ENCODE measurements at places on chromosomes 6 and 20.
A peak's percentile ranks its signal among the peaks of the same experiment; 100 is the strongest.

DNA sequence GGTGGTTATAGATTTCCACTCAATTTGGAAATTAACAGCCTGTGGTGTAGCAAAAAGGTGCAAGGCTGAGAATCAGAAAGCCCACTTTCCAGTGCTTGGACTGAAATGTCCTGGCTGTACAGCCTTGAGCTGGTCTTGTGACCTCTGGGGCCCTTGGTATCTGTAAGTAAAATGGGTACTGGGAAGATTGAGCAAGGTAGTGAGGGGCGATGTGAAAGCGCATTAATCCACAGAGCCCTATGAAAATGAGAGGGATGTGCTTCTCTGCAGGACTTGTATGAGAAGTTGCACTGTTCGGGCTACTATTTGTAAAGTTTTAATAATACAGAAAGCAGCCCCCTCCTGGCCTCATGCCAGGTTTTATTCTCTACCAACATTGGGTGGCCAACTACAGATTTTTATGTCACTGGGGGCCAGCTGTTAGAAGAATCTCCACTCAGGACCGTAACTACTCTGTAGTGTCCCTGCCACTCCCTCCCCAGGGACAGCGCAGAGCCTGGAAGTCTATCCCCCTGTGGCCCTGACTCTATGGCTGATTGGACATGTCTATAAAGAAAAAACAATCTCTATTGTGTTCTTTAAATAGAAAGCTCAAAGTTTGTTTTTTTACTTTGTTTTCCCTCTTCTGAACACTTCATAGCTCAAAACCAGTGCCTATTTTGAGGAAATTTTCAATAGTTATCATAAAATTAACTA, 254.7 kb upstream of the TAB2 start:
- H3K27ac ChIP-seq = no peak overlapping the region
- H3K4me3 ChIP-seq = no peak overlapping the region
- no peaks in the 10 kb centered on the region for H3K27me3 ChIP-seq
- H3K36me3 ChIP-seq = no peaks in the 10 kb centered on the region
- peaks cover 50% of the 10 kb centered on the region for H3K4me1 ChIP-seq

- no peaks in the 10 kb centered on the region for H3K36me3 ChIP-seq
- H3K27me3 ChIP-seq = no peaks in the 10 kb centered on the region
- H3K4me3 ChIP-seq = peak overlapping the region; percentile 44
- H3K4me1 ChIP-seq = peaks cover 8% of the 10 kb centered on the region
- H3K27ac ChIP-seq = peak overlapping the region; percentile 33
These were observed 714 bp downstream of the AIF1 start for GRCh38 chr6:31615748-31616147.

- H3K27ac ChIP-seq = no peak overlapping the region
- no peak overlapping the region for H3K4me3 ChIP-seq
- no peaks in the 10 kb centered on the region for H3K36me3 ChIP-seq
- no peaks in the 10 kb centered on the region for H3K4me1 ChIP-seq
- H3K27me3 ChIP-seq = peaks cover 91% of the 10 kb centered on the region
These were observed 8.1 kb upstream of the ARFGAP1 start for GRCh38 chr20:63264519-63264918.

GRCh38 chr6:156729248-156729647, 47.9 kb upstream of the ARID1B start:
- no peaks in the 10 kb centered on the region for H3K27me3 ChIP-seq
- H3K36me3 ChIP-seq = no peaks in the 10 kb centered on the region
- no peaks in the 10 kb centered on the region for H3K4me1 ChIP-seq
- no peak for DNase-seq

DNA sequence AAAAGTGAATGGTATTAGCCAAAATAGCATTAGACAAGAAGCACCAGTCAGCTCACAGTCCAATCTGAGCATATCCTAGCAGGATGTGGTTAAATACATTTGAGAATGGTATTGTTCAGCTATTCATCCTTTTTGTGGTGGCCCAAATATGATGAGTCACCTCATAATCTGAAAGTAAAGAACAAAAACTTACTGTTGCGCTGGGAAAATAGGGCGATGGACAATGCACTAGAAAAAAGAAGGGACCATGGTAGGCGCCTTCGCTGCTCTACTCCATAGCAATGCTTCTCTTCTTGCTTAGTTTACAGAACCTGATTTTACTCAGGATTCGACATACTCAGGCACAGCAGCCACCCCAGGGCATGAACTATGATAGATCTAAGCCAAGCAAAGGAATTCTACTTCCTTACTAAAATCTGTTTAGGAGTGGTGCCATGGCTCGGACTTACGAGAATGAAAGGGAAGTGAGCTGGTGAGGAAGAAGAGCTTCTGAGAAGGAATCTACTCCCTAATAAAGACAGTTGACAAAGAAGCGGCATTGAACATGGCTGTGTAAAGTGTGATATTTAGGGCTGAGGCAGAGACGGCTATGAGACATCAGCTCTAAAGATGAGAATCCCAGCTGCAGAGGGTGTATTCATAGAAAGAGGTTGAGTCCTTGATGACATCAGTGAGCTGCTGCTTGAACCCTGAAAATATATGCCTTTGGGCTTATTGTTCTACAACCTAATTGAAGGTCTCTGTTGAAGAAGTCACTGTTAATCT, 16.6 kb upstream of the FBXO9 start:
- no peak overlapping the region for H3K27ac ChIP-seq
- peaks cover 51% of the 10 kb centered on the region for H3K4me1 ChIP-seq
- H3K4me3 ChIP-seq = no peak overlapping the region
- H3K36me3 ChIP-seq = peaks cover 8% of the 10 kb centered on the region
- DNase-seq = no peak
- no peaks in the 10 kb centered on the region for H3K27me3 ChIP-seq

GRCh38 chr20:56259948-56260347, 11.4 kb downstream of the MC3R start:
- peaks cover 70% of the 10 kb centered on the region for H3K27me3 ChIP-seq

DNA sequence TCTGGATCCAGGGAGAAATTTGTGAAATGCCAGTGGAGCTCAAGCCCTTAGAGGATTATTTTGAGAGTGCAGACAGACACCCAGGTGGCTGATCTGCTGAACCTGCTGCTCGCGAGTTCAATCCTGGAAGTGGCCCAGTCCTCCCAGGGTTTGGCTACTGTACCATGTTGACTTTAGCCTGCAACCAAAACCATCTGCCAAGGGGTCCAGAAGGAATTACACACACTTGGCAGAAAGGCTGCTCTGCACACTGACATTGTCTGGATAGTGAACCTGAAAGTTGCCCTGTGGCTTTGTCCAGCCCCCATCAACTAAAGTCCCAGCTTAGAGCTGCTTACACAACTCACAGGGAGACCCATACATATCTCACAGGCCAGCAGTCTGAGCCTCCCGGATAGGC, 21.6 kb upstream of the PI3 start:
- H3K4me3 ChIP-seq = no peak overlapping the region
- no peak for DNase-seq
- H3K27me3 ChIP-seq = peaks cover 48% of the 10 kb centered on the region
- no peaks in the 10 kb centered on the region for H3K4me1 ChIP-seq
- H3K27ac ChIP-seq = no peak overlapping the region
- no peaks in the 10 kb centered on the region for H3K36me3 ChIP-seq

GRCh38 chr6:106540907-106541306, 88.4 kb downstream of the RTN4IP1 start:
- H3K27me3 ChIP-seq = no peaks in the 10 kb centered on the region
- H3K4me3 ChIP-seq = no peak overlapping the region
- peaks cover under 1% of the 10 kb centered on the region for H3K4me1 ChIP-seq
- H3K36me3 ChIP-seq = no peaks in the 10 kb centered on the region

DNA sequence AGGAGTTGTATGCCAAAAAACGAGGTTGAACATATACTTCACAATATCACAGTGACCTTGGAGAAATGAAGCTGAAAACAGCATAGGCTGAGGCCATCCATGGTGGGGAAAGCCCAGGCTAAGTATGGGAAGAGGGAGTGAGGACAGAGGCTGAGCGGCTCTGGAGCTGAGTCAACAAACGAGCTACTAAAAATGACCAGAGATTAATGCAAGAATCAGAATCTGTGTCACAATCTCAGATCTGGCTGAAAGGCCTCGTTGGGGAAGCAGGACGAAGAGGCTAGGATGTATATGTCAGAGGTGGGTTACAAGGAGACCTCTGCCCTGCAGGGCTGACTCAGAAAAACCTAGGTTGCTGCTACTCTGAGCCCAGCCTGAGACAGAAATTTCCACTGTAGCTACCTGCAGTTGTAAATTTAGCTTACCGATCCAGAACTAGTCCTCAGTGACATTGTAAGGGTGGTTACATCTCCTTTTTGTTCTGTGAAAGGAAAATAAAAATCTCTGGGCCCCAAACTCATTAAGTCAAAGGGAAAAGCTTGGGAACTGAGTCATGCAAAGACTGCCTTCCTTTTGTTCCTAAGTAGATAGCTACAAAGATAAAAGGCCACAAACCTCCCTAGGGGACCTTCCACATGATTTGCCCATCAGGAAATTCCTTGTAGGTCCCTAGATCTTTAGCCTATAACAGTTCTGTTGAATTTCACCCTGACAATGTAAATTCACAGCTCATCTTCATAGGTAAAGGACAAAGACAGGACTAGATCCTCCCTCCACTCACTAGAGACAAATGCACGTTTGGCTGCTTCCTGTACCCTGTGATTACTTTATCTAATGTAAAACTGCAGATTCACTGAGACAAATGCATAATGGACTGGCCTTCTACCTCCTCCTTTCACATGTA, 8.5 kb upstream of the TUBB2A start:
- no peak overlapping the region for H3K4me3 ChIP-seq
- no peak for DNase-seq
- no peaks in the 10 kb centered on the region for H3K36me3 ChIP-seq
- H3K4me1 ChIP-seq = peaks cover 25% of the 10 kb centered on the region

DNA sequence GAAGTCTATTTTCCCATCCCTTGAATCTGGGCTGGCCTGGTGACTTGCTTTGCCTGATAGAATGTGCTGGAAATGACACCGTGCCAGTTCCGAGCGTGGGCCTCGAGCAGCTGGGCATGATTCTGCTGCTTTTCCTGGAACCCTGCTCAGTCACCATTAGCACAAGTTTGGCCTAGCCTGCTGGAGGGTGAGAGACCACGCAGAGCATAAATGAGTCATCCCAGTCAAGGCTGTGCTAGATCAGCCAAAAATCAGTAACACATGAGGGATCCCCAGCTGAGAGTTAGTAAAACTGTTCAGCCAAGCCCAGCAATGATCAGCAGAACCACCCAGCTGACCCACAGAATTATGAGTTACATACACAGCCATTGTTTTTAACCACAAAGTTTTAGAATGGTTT, 74.8 kb upstream of the TOP1 start:
- H3K4me1 ChIP-seq = no peaks in the 10 kb centered on the region
- no peak for DNase-seq
- H3K27me3 ChIP-seq = peaks cover 58% of the 10 kb centered on the region
- no peak overlapping the region for H3K4me3 ChIP-seq
- H3K27ac ChIP-seq = no peak overlapping the region
- no peaks in the 10 kb centered on the region for H3K36me3 ChIP-seq

GRCh38 chr6:1893470-1894130, 283.9 kb downstream of the FOXC1 start:
- no peak for DNase-seq
- peaks cover 5% of the 10 kb centered on the region for H3K4me1 ChIP-seq
- no peaks in the 10 kb centered on the region for H3K36me3 ChIP-seq
- no peak overlapping the region for H3K27ac ChIP-seq
- H3K4me3 ChIP-seq = no peak overlapping the region

GRCh38 chr6:166640342-166641043, 13.4 kb upstream of the RPS6KA2 start:
- H3K36me3 ChIP-seq = no peaks in the 10 kb centered on the region
- H3K27ac ChIP-seq = peak overlapping the region; percentile 68

DNA sequence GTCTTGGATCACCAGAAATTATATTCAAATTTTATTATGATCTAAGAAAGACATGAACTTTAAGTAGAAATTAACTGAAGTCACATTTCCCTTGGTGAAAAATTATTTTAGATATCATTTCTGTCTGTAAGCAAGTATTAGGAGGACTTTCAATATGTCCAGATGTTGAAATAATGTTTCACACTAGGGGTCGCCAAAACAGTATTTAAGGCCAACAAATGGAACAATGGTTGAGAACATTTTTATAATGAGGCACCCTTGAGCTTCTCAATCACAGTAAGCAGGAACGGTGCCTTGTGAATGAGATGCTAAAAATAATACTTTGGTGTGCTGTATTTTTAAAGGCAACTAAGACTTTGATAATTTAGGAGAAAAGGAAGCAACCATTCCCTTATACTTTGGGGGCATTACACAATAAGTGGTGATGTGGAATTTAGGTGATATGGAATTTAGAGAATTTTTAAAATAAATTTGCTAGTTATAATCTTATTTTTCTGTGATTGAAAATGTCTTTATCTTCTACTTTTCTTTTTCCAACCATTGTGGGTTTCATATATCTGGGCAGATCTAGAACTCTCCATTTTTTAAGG, 9.6 kb upstream of the SF3B5 start:
- no peak overlapping the region for H3K27ac ChIP-seq
- DNase-seq = no peak
- no peak overlapping the region for H3K4me3 ChIP-seq
- H3K27me3 ChIP-seq = no peaks in the 10 kb centered on the region

DNA sequence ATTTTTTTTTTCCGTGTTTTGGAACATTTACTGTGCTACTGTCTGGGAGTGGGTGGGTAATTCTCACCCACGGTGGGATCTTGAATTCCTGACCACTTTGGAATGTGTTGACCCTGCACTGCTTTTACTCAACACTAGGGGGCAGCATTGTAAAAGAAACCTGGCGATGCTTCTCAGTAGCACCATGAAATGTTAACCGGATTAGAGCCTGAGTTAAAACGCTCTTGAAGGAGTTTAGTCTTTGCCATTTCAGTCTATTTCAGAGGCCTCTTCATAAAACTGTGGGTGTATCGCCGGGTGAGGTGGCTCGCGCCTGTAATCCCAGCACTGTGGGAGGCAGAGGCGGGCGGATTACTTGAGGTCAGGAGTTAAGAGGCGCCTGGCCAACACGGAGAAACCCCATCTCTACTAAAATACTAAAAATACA, 114.4 kb upstream of the PRND start:
- H3K27me3 ChIP-seq = peaks cover 7% of the 10 kb centered on the region
- H3K27ac ChIP-seq = no peak overlapping the region
- no peaks in the 10 kb centered on the region for H3K36me3 ChIP-seq
- H3K4me3 ChIP-seq = no peak overlapping the region
- DNase-seq = no peak

- no peaks in the 10 kb centered on the region for H3K36me3 ChIP-seq
- no peaks in the 10 kb centered on the region for H3K27me3 ChIP-seq
- H3K4me1 ChIP-seq = peaks cover 41% of the 10 kb centered on the region
These were observed 25.8 kb upstream of the TOP1 start for GRCh38 chr20:41002842-41003142.

DNA sequence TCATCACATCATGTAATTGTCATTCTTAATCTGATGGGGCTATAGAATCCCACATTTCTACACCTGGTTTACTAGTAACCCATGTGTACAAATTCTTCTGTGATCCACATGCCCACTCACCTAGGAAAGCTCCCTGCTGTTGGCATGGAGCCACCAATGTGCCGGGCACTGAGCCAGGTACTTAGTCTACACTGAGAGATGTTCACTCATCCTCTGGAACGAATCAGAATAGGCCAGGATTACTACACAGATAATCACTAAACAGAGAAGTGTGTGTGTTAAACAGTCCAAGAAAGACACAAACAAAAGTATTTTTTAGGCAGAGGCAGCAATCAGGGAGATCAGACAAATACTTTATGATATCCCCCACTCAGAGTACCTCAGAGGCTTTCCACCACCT, 193.2 kb upstream of the VGLL2 start:
- H3K27ac ChIP-seq = no peak overlapping the region
- no peaks in the 10 kb centered on the region for H3K36me3 ChIP-seq
- peak; percentile 51 for DNase-seq
- no peaks in the 10 kb centered on the region for H3K27me3 ChIP-seq
- no peak overlapping the region for H3K4me3 ChIP-seq

- H3K4me3 ChIP-seq = peak overlapping the region; percentile 49
- peaks cover 39% of the 10 kb centered on the region for H3K4me1 ChIP-seq
- peak; percentile 53 for DNase-seq
- H3K27ac ChIP-seq = peak overlapping the region; percentile 75
- H3K27me3 ChIP-seq = no peaks in the 10 kb centered on the region
These were observed 309.3 kb downstream of the PRL start for GRCh38 chr6:21987501-21987957.
